ENCODE measurements at places on chromosomes 11 and 22.
A peak's percentile ranks its signal among the peaks of the same experiment; 100 is the strongest.

- no peak for DNase-seq
Observed at GRCh38 chr11:16775614-16776283, 37.3 kb downstream of the C11orf58 start.

- no peak for DNase-seq
Observed at GRCh38 chr11:73249304-73249703, 22.8 kb upstream of the P2RY6 start.

- DNase-seq, result no peak
Observed at GRCh38 chr11:41872870-41873269, 413.4 kb upstream of the LRRC4C start.

DNA sequence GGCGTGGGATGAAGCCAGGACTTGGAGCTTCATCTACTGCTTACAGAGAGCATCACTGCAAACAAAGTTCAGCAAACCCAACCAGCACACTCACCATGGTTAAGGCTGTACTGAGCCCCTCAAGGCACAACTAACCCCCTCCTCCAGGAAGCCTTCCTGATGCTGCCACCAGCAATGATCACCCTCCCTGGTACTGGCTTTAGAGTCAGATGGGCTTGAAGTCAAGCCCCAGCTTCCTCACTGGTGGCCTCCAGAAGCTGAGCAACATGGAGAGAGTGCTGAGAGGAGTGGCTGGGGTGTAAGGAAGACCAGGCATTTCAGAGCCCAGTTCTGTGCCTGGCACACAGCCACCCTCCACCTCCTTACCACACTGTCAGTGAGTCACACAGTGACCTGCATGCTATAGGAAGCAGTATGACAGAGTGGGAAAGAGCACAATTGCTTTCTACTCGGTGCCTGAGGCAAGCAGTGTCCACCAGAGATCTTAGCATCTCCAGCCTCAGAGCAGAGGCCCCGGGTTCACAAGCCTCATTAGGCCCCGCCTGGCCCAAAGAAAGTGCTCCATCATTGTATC lies 24.7 kb upstream of the BAIAP2L2 start:
- no peak for DNase-seq

GRCh38 chr22:42581762-42582716 lies 28.3 kb downstream of the SERHL2 start:
- DNase-seq, result peak; percentile 41

DNA sequence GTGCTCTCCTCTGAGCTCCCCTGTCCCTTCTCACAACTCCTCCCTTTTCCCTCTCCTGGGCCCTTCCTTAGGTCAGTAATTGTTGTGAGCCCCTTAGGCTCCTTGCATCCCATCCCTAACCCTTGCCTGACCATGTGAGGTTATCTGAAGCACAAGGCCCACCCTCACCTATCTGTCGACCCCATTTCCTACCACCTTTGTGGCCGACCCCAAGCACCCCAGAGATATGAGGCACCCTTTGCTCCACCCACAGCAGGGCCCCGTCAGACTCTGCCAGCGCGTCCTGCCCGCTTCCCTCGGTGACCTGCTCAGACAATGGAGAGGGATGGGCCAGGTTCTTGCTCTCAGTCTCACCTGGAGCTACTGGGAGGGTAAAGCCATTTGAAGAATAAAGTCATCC lies 1.3 kb downstream of the GNG3 start:
- DNase-seq, result no peak
